IPS-NIHi11 (cell line): ENCODE measurements at places on chromosomes 2 and 18.

GRCh38 chr2:222179592-222179991, 119.2 kb downstream of the PAX3 start:
- DNase-seq = no peak

- no peak for DNase-seq
Observed at GRCh38 chr18:60503199-60503598, 130.6 kb upstream of the MC4R start.

GRCh38 chr2:128306931-128307460, 11.7 kb downstream of the HS6ST1 start:
- DNase-seq = no peak

- DNase-seq = no peak
Observed at GRCh38 chr2:74659462-74659861, 5.4 kb downstream of the SEMA4F start.
